AG09319 (cell line): ENCODE measurements at places on chromosomes 2 and 18.

DNA sequence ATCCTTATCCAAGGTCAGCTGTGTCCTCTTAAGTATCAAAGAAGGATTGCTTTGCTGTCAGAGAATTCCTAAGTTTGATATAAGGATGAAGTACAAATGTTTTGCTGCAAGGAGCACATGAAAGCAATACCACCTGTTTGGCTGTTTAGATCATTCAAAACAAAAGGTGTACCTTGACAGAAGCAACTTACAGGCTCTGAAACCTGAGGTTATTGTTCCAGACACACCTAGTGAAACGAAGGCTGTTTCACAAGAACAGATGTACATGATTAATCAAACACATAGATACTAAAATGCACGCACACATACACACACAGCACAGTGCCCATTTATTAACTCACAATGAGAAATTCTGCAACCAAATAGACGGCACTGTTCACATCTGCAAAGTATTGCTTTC is 166.2 kb downstream of the RBM43 start:
- DNase-seq = no peak

- DNase-seq = no peak
Observed at GRCh38 chr2:219230059-219230540, 494 bp downstream of the ANKZF1 start.

DNA sequence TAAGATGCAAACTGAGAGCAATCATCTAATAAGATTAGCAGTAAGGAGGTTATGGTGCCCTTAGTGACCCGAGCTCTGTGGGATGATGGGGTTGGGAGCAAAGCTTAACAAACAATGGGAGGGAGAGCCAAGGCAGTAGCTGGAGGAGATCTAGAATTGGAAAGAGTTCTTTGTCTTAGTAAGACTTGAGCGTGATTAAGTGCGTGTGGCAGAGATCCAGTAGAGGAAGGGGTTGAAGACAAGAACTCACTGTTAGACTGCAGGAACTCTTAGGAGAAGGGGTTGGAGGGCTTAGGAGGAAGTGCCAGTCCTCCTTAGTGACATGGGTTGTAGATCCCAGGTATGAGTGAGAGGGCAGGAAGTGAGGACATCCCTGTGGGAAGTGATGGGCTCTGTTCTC is 184.7 kb downstream of the GFPT1 start:
- no peak for DNase-seq

GRCh38 chr2:208781166-208781565 is 374.6 kb downstream of the PTH2R start:
- DNase-seq = no peak

DNA sequence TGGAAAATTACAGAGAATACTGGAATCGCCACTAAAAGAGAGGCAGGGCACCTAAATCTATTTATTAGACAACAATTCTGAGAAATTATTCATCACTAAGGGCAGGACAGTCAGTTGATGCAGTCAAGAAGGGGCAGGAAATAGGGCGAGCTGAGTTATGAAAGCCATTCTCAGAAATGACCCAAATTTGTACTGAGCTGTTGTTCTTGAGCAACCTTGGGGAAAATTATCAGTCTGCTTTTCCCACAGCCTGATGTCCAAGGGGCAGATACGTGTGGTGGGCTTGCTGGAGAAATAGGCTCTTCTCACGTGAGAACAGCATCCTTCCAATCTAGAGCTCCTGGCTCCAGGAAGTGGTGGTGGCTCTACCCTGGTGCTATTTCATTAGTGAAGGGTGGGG is 38.6 kb downstream of the STON1 start:
- DNase-seq = no peak

DNA sequence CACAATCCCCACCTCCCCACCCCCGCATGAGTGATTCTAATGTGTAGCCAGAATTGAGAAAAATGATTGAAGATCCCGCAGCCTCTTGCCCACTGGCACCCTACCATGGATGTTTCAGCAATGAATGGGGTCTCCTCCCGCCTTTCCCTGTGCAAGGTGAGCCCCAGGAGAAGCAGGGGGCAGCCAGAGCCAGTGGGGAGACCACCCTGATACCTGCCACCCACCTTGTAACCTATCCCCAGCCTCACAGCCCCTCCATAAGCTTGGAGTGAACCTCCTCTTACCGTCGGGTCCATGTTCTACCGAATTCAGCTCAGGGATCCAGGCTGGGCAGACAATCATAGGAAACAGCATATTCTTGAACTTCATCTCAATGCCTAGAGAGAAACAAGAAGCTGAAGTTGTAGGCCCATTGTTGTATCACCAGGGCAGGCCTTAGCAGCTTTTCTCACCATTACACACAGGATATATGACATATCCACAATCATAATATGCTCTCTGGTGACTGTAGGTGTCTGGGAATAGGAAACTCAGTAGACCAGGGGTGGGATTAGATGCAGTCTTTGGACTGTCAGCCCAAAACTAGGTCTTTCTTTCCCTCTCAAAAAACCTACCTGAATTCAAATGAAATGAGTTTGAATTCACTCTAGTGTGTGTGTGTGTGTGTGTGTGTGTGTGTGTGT is 30.9 kb downstream of the XDH start:
- no peak for DNase-seq

- DNase-seq = no peak
Observed at GRCh38 chr2:140295767-140296166, 1515.6 kb upstream of the NXPH2 start.

- no peak for DNase-seq
Observed at GRCh38 chr2:226483745-226484619, 315.6 kb downstream of the IRS1 start.

DNA sequence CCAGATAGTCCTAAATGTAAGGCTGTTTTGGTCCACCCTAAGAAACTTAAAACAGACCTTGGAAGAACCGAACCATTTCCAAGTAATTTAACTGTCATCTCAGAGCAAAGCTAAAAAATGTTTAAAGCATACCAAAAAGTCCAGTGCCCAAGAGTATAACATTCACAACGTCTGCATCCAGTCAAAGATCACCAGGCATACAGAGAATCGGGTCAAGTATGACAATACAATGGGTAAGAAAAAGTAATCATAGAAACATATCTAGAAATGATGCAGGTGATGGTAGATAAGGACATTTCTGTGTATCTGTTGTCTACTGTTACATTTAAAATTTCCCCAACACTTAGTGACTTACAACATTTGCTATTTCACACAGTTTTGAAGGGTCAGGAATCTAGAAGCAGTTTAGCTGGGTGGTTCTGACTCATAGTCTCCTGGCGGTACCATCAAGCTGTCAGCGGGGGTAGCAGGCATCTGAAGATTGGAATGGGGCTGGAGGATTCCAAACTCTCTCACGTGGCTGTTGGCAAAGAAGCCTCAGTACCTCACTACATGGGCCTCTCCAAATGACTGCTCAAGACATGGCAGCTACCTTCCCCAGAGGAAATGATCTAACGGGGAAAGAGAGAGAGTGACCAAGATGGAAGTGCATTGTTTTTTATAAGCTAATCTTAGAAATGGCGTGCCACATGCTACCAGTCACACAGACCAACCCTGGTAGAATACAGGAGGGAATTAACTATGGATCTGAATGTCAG is 36.6 kb upstream of the DYNC2LI1 start:
- no peak for DNase-seq

DNA sequence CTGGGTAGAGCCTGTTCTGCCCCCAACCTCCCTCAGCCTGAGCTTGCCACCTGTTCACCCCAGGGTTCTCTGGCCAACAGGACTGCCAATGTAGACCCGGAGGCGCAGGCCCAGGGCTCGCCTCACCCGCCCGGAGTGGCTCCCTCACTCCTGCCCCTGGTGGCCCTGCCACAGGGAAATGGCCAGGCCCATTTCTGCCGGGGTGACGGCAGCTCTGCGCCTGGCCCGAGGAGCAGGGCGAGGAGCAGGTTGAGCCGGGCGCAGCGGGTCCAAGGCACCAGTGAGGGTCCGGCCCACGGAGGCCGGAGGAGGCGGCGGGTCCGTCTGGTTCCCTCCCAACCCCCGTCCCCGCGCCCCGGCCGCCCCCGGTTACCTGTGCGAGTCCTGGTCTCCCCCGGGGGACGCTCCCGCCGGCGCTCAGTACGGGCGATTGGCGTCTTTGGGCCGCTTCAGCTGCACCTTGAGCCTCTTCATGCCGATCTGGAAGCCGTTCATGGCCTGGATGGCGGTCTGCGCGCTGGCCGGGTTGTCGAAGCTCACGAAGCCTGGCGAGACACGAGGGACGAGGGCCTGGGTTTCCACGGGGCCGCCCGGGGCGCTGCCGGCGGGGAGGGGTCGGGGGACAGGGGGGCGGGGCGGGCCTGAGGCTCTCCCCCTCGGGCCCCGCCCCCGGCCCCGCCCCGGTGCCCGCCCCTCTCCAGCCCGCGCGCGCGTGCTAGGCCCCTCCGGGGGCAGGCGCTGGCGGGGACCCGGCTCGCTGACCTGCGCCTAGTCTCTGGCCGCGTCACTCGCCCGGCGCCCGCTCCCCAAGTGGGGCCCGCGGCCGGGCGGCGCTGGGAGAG is 312.0 kb downstream of the CELF4 start:
- no peak for DNase-seq

- DNase-seq = no peak
Observed at GRCh38 chr2:66872081-66872985, 437.4 kb downstream of the MEIS1 start.

DNA sequence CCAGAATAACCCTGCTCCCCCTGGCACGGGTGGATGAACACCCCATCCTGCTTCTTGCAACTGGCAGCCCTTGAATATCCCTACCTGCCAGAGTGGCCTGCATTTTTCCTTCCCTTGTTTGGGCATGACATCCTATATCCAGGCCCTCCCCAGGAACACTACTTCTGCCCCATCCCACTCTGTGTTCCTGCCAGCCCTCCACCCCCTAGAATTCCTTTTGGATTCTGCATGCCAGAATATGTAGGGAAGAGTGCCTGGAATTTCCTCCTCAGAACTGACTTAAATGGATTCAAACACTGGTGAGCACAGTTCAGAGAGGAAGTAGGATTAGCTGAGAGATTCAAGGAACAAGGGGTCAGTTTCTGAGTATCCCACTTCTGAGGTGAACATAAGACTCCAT is 123.5 kb upstream of the PELI1 start:
- DNase-seq = no peak

- no peak for DNase-seq
Observed at GRCh38 chr18:62369129-62369644, 44.1 kb downstream of the TNFRSF11A start.

- no peak for DNase-seq
Observed at GRCh38 chr2:162579169-162579568, 235.2 kb downstream of the GCA start.

- no peak for DNase-seq
Observed at GRCh38 chr18:60976976-60977375, 356.3 kb upstream of the CDH20 start.

DNA sequence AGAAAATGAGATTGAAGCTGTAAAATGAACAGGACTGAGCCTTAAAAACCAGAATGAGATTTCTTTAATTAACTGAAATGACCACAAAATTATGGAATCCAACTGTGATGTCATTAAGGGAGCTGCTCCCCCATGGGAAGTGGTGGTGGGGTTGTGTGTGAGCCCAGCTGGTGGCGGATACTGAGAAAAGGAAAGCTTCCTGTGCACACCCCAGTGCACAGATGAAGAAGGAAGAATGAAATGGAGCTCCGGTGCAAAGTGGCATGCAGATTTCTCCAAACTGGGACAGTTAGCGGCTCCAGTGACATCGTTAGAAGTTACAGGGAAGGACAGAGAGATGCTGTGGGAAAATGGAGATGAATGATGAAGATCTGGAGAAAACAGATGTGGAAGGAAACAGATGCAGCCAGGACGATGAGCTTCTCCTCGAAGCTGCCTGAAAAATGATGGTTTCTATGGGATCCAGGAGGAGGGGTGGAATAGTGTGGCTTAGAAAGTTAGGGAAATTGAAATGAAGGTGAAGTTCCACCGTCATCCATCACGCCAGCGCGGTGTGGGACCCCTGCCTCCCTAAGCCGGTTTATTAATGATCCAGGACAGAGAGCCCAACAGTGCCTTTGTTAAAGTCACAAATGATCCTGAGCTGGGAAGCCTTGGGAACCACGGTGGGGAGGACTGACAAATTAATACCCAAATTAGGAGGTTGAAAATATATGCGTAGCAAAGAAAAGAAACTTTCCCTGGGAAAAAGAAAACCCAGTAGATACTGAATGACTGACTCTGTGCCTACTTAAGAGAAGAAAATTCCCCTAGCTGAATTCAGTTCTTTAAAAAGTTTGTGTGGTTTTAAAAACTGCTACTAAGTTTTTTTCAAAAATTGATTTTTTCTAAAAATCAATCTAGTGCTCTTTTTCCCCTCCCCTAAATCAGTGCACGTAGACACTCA is 77.2 kb downstream of the TSN start:
- no peak for DNase-seq

GRCh38 chr18:4831127-4831526 is 365.9 kb downstream of the AKAIN1 start:
- DNase-seq = no peak

DNA sequence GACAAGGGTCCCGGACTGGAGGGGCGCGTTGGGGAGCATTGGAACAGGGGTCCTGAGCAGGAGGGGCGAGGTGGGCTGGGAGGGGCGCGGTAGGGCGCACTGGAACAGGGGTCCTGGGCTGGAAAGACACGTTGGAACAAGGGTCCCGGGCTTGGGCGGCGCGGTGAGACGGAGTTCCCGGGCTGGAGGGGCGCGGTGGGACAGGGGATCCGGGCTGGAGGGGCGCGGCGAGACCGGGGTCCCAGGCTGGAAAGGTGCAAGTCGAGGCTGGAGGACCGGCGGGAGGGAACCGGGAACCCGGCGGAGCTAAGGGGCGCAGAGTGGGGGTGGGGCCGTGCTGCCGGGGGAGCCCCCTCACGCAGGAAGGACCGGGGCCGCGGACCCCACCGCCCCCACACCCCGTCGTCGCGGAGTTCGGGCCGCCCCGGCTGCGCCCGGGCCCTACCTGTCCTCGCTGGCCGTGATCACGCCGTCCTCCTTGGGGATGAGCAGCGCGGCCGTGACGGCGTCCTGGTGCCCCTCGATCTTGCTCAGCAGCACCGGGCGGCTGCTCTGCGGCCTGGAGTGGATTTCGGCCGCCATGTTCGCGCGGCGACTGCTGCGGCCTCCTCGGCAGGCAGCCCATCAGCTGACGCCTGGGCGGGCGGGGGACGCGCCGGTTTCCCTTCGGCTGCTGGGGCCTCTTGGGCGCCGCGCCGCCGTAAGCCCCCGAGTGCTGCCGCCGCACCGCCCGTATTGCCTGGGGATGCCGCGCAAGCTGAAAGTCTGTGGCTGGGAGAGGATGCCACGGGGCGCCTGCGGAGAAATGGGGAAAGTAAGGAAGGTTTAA is at the start of gene WDFY1:
WDFY1 (minus strand) TSS at position 633 of the 829 bp plus-strand sequence; CDS start at position 582, 51 bp downstream.
- DNase-seq = peak; percentile 71
